ENCODE measurements at places on chromosomes 6 and 20.

DNA sequence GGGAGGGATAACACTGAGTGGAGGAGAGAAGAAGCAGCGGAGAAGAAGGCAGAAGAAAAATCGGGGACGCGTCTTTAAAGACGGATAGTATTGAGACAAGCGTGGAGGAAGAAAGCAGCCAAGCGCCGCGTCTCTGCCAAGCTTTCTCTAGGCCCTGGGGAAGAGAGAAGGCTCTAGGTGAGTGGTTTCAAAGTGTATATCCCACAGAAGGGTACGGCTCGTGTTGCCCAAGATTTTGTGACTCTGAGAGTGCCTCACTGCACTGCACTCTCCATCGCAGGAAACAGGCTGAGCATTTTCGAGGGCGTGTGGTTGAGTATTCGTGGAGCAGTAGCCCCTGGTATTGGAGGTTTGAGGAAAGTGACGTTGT, 185.4 kb downstream of the TRIM27 start:
- no peak for DNase-seq

GRCh38 chr6:28215425-28215824, 9.7 kb upstream of the ZSCAN9 start:
- DNase-seq = no peak

GRCh38 chr20:37473249-37474000, 47.6 kb upstream of the NNAT start:
- DNase-seq = no peak

DNA sequence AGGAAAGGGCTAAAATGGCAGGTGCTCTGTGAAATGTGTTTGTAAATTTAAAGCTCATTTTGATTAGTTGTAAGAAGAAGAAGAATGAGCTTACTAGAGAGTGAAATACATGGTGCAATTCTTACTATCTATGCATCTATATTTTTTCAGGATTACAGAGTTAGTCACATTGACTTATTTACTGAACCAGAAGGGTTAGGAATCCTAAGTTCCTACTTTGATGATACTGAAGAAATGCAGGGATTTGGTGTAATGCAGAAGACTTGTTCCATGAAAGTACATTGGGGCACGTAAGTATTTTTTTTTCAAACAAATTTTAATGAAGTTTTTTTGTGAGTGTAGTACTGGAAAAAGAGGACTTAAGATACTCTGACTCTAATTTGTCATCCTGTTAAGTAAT, 99.3 kb downstream of the RTN4IP1 start:
- no peak for DNase-seq

DNA sequence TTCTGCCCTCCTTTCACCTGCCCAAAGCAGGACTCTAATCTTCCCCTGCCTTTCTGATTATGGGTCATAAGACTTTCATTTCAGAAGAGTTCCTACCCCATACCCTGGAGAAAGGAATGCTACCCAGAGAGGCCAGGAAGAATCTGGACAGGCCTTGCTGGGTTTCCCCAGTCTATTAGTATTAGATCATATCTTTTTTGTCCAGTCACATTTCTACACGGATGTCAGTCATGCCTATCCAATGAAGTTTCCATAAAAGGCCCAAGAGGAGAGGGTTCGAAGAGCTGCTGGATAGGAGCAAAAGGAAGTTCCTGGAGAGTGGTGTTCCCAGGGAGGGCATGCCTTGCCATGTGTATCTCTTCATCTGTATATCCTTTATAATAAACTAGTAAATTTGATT, 3.2 kb downstream of the POLH start:
- no peak for DNase-seq

- no peak for DNase-seq
Measured at GRCh38 chr20:1449370-1449769, 17.3 kb downstream of the NSFL1C start.
